DMS 273 treated with DMSO at 0.1 percent for 48 hours (cell line): ENCODE measurements at places on chromosomes 4 and X.

DNA sequence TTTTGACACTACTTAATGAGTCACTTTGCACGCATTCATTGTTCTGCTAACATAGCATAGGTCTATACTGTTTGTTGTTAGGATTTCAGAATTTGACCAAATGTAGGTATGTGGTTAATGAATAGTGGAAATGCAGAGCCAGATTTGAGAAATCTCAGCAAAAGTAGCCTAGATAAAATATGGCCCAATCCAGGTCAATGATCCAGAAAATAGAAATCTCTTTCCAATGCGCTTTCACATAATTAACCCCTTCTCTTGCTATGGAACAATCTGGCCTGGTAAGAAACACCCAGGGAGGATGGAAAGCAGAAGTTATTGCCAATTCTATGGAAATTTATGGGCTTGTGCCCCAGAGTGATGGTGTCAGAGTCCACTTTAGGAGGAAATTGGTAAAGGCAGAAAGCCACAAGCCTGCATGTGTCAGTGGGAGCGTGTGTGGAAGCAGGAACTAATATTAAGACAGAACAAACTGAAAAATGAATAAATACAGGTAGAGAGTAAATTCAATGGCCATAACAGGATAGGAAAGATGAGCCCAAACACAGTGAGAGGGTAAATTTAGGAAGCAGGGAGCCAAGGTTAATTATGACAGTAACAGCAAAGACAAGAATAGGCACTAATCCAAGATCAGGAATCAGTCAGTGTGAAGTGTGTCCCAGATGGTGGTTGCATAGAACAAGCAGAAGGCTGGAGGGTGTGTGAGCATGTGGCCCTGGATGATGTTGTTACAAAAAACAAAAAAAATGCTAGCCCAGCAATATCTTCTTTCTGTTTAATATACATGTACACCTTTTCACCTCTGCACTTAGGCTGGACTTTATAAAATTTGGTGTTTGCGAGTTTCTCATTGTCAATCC is 102.9 kb downstream of the SYTL5 start:
- DNase-seq = peak; percentile 55

- DNase-seq = no peak
Observed at GRCh38 chr4:62588671-62589070, 1388.5 kb downstream of the ADGRL3 start.

DNA sequence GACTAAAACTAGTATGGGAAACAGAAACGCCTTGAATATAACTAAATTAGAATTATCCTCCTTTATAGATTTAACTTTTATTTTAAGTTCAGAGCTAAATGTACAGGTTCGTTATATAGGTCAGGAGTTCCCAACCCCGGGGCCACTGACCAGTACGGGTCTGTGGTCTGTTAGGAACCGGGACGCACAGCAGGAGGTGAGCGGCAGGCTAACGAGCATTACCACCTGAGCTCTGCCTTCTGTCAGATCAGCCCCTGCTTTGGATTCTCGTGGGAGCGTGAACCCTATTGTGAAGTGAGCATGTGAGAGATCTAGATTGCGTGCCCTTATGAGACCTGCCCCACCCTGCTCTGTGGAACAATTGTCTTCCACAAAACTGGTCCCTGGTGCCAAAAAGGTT is 51.0 kb downstream of the FAT4 start:
- DNase-seq = no peak

GRCh38 chrX:55767100-55767499 is 49.6 kb downstream of the RRAGB start:
- no peak for DNase-seq

- DNase-seq = no peak
Observed at GRCh38 chr4:172543249-172543648, 625.4 kb upstream of the GALNT7 start.

GRCh38 chrX:64580035-64580434 is 184.8 kb upstream of the MTMR8 start:
- DNase-seq = no peak

- DNase-seq = no peak
Observed at GRCh38 chr4:176841711-176842112, 49.0 kb upstream of the VEGFC start.

- no peak for DNase-seq
Observed at GRCh38 chrX:20988118-20988517, 386.1 kb upstream of the CNKSR2 start.

- DNase-seq = no peak
Observed at GRCh38 chr4:37397505-37397904, 153.0 kb downstream of the NWD2 start.

DNA sequence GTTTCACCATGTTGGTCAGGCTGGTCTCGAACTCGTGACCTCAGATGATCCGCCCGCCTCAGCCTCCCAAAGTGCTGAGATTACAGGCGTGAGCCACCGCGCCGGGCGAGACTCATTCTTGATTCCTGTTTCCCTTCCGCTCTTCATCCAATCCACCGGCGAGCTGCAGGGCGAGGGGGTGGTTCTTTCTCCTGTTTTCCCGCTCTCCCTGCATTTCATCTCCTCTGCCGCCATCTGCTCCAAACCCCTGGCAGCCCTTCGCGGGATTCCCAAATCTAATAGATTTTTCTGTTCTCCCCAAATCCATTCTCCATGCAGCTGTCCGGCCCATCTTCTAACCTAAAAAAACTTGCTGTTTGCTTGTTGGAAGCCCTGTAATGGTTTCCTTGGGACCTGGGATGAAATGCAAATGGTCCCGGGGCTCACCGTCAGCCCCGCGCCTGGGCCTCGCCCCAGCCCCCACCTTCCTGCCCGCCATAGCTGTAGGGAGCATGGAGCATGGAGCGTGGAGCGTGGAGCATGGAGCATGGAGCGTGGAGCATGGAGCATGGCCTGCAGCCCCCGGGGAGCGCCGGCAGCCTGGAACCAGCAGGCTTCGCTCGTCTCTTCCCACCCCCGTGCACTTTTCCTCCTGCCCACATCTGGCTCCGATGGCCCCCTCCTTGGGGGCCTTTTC is 1.1 kb downstream of the ZFP42 start:
- no peak for DNase-seq

DNA sequence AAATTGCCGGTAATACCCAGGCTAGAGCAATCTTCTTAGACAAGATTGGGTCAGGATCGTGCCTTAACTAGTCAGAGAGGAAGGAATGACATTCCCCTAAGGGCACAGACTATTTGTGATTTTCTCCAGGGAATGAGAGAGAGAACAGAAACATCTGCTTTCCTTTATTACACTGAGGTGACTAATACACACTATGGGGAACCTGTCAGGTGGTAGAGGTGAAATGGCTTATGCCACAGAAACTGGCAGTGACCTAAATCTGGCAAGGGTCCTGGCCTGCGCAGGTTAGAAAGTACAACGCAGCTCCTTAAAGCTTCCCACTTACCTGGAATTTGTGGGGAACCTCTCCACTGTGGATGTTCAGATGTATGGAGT is 16.6 kb upstream of the HPGD start:
- no peak for DNase-seq

GRCh38 chr4:58809366-58809765 is 1699.2 kb upstream of the IGFBP7 start:
- no peak for DNase-seq

DNA sequence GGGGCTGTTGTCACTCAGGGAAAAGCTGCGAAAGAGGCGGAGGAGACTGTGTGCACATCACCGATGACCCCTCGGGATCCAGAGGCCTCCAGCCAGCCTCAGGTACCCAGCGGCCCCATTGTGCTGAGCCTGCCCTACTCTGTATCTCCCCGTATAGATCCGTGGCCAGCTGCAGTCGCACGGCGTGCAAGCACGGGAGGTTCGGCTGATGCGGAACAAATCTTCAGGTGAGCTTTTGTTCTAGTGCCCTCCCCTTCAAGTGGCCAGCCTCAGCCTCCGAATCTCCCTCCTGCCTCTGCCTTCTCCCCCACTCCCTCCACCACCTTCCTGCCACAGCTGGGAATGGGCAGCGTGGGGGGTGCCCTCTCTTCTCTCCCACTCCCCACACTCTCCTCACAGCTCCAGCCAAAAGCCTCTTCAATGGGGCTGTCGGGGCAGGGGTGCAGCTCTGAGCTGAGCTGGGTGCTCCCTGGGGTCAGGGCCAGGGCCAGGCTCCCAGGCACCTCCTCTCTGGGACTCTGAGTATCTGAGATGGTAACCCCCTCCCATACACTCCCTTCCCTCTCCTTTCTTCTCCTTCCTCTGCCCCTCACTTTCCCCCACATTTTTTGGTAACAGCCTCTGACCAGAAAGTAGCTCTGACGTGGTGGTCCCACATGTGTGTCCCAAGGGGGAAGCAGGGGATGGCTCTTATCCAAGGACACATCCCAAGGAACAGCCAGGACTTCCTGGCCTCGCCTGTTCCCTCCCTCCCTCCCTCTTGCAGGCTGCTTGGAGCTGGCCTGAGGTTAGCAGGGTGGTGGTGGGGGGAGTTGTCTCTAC is 20.4 kb upstream of the UBA1 start:
- DNase-seq = no peak

- DNase-seq = no peak
Observed at GRCh38 chrX:46653482-46653881, 79.9 kb downstream of the CHST7 start.

DNA sequence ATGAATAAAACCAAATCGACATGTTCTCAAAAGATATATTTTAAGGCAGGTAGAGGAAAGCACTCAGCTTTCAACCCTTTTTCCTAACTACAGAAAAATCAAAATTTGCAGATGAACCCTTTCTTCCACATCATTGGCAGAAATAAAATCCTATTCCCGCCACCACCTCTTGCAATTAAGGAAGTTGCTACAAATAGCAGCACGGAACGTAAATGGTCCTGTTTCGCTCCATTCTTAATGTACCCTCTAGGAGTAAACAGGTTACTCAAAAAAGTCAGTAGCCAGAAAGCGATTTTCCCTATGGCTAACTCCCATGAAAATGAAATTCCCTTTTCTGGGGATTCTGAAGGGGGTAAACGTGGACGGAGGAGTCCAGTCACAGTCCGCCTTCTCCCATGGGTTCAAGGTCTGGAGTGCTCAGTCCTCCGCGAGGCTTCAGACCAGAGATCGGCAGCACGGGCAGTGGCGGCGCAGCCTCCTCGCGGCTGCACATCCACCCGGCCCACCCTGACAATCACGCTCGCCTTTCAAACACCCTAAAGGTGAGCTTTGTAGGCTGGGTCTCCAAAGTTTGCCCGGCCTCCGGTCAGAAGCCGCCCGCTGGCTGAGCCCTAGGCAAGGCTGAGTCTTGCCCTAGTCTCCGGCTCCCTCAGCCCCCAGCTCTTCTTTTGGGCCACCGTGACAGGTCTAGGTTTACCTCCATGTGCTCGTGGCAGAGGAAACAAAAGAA is 1.8 kb downstream of the ATP11C start:
- no peak for DNase-seq

GRCh38 chr4:159266981-159267868 is 164.3 kb downstream of the RAPGEF2 start:
- no peak for DNase-seq

DNA sequence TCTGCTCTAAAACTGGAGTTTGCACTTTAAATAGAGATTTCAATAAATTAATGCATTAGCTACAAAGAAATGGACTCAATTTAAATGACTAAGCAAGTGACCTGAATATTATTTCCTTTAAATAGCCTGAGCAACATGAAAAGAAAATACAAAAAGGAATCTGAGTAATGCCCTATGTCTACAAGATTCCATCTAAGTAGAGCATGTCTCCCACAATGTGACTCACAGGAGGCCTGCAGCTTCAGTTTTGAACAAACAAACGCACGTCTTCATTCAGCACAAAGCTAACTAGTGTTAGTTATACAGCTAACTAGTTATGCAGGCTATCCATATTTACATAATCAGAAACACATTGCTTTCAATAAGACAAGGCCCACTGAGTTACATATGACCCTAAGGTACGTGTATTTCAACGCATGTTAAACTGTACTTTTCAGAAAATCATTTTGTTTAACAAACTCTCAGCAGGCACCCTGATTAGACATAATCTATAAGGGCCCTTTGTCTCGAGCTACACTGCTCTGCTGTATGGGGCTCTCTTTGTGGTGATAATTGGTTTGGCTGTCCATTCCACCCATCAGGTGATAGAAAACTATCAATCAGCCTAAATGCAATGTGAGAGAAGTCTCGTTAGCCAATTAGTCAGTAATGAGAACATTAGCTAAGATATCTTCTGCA is 116.5 kb downstream of the MAML3 start:
- DNase-seq = no peak

DNA sequence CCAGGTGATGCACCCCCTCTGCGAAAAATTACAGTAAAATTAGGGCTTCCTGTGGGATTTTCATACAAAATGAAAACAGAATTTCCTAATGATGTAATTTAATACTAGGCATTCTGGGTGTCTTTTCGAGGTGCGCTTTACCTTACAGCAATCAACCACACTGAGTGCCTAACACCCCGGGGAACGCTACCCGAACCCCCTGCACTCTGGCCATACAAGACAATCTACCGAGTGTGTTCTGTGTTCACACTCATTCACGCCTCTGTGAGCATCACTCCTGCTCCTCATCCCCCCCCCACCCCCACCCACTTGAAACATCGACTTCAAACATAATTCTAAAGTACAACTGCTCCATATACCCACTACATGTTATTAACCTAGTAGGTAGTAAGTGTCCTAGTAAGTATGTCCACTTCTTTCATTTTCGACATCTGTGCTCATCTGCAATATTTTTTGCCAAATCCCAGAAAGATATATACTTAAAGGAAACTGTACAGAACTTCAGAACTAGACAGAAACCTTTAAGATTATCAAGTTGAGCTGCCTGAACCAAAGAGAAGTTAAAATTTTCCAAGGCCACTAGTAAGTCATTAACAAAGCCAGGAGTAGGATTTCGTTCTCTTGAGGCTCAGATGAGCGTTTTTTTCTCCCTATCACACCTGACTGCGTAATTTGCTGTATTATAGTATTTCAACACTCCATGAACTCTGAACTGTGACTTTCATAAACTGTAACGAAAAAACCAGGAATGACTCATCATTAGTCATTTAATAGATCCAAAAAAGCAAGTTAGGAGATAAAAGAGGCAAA is 80.0 kb downstream of the FAT1 start:
- DNase-seq = no peak

DNA sequence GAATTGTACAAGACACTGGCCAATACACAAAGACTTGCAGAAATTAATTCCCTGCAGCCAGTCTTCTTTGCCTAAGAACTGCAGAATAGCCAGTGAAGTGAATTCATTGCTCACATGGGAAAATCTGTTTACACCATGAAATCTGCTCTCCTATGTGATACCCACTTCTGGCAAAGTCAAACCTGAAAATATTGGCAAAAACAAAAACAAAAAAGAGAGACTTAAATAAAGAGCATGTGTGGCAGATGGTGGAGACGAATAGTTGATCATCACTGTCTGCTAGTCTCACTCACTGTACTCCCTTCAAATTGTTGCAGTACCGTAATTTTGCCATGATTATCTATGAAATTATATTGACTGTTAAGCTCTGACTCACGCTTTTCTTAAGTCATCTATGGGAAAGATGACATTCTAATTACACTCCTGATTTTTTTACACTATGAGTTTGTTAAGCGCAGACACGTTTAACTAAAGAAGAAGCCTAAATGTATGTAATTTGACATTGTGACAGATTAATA is 406.8 kb downstream of the PCDH7 start:
- DNase-seq = no peak

- DNase-seq = peak; percentile 37
Observed at GRCh38 chrX:21975812-21976211, 35.3 kb downstream of the SMS start.

- no peak for DNase-seq
Observed at GRCh38 chr4:157052429-157053040, 23.4 kb upstream of the GLRB start.

- DNase-seq = no peak
Observed at GRCh38 chr4:156959298-156959702, 12.3 kb downstream of the PDGFC start.
